ENCODE measurements at places on chromosomes 5 and 9.
A peak's percentile ranks its signal among the peaks of the same experiment; 100 is the strongest.

GRCh38 chr9:135764731-135765130 lies 62.7 kb downstream of the KCNT1 start:
- no peak for DNase-seq

GRCh38 chr5:96816411-96816939 lies 8.7 kb upstream of the ERAP1 start:
- DNase-seq, result peak; percentile 23

DNA sequence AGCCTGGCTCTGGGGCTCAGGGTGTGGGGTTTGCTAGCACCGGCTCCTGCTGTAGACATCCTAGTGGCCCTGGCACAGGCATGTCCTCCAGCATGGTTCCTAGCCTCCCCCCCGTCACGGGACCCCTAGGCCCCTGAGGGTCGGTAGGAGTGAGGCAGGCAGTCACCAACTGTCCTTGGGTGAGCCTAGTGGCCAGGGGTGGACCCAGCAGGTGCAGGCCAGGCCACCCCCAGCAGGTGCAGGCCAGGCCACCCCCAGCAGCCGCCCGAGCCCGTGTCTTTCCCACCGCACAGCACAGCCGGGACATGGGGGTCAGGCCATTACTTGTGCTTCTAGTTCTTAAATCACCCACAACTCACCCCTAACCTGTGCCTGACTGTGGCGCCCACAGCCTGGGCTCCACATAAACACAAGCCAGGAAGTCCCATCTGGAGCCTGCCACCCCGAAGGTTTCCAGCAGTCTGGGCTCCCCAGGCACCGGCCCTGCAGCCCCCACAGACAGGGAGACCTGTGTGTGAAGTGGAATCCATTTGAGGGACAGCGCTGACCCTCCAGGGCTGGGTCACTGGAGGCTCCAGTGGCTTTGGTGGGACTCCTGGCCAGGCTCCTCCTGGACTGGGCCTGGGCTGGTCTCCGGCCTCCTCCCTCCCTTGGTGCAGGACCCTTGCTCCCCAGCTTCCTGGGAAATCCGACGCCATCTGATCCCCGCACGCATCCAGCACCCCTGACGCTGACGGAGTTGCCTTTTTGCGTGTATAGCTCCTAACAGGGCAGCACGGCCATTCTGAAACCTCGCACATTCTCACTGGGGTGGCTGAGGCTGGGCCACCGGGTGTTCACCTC lies 114.1 kb upstream of the LPCAT1 start:
- DNase-seq, result no peak

GRCh38 chr9:130589754-130590153 lies 10.4 kb downstream of the FUBP3 start:
- DNase-seq, result no peak
